Hematopoietic multipotent progenitor cell treated with erythropoietin and hydrocortisone succinate and interleukin-3 and kit ligand, for 15 days (in vitro differentiated cells): ENCODE measurements at places on chromosomes 7 and 10.

GRCh38 chr7:102119213-102119651 is 167.4 kb upstream of the SH2B2 start:
- DNase-seq = no peak

- no peak for DNase-seq
Observed at GRCh38 chr7:14501436-14501835, 401.1 kb downstream of the DGKB start.

DNA sequence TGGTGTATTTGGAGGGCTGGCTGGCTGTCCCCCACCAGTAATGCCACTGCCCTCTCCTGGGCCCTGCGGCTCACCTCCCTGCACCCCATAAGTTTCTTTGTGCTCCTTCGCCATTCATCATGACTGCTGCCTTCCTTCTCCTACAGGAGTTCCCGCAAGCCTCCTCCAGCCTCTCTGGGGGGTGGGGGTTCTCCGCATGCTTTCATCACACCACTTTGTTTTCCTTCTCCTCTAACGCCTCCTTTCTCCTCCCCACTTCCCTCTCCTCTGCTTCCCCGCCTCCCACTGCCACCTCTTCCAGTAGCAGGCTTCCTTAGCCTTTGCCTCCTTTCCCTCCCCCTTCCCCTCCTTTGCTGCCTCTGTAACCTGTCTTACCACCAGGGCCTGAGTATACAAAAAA is 58.1 kb downstream of the PAX2 start:
- DNase-seq = no peak

DNA sequence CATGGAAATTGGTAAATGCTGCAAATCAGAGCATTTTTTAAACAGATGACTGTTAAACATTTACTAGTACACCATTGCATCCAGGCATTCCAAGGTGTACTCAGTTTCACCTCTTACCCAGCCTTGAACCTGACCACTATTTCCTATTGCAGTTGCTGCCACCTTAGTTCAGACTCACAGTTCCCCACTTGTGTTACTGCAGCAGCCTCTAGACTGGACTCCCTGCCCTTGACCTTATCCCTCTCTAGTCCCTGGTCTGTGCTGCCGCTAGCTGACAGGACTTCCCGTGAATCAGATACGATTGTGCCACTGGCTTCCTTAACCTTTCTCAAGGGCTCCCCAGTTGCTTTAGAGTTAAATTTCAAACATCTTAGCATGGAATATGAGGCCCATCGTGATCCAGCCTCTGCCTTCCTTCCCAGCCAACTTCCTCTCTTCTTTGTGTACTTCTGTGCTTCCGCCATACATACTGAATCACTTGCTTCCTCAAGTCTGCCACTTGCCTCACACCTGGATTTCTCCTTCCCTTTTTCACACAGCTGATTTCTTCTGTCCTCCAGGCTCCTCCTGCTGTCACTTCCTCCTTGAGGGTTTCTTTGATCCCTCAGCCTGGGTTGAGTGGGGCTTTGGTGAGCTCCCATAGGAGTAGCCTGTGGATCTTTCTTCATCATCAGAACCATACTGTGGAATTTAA is 118.7 kb upstream of the GJD4 start:
- DNase-seq = no peak

GRCh38 chr7:96004578-96004977 is 232.2 kb downstream of the DYNC1I1 start:
- DNase-seq = no peak

DNA sequence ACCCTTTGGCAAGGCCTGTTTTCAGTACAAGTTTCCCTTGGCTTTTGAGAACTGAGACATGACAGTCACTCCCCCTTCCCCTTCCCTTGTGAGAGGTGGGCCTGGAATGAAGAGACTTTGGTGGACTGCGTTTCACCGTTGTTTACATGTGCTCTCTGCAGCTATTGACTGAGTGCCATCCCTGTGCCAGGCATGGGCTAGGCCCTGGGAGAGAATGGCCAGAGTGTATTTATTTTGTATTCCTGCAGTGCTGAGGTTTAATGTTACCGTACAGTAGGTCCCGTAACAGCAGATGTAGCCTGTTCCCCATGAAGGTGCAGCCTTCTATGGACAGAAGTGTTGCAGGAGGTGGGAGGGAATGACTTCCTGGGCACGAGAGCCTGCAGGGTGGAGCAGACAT is 50.0 kb downstream of the TACR2 start:
- no peak for DNase-seq

- no peak for DNase-seq
Observed at GRCh38 chr10:119357412-119358151, 150.2 kb downstream of the GRK5 start.

DNA sequence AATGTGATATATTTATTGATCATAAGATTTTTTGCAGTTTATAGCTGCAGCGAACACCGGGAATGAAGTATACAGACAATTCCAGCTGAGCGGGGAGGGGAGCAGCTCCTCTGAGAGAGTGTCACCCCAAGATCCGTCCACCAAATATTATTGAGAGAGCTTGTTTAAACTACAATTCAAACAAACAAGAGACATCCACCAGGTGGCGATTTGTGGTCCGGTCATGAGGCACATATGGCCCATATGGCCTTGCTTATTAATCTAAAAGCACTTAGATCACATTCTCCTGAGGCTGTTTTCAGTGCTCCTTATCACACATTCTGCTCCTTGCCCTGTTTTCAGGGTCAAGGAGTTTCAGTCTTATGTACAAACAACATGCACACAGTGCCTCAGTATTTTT is 83.1 kb downstream of the THSD7A start:
- DNase-seq = no peak

DNA sequence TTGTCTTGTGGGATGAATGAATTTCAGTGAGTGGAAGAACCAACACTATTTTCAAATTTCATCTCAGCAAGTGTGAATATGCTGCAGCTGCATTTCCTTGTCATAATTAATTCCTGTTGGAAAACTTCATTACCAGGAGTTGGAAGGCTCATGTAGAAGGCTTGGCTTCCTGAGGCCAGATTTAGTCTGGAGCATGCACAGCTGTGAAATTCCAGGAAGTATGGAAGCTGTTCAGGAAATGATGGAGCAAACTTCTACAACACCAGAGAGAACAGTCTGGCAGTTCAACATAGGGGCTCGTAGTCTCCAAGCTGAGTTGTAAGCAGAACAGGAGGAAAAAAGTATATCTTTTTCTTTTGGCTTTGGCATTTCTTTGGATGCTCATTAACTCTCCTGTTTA is 1439.9 kb upstream of the CELF2 start:
- no peak for DNase-seq

GRCh38 chr10:69089638-69090599 is 2.0 kb downstream of the SRGN start:
- peak; percentile 39 for DNase-seq

DNA sequence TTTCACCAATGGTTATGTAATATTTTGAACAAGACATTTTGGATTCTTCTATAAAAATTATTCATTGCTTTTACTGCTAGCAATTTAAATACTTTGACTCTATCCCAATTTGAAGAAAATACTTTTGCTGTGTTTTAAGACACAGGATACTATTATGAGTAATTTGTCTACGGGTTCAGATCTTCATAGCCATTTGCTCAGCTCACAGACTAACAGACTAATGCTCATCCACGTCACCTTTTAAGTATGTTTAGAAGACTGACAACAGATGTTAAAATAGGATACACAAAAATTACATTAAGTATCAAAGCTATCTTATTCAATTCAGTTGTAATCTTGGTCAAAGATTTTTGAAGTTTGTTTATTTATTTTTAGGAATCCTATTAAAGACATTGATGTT is 251.3 kb upstream of the CHRM2 start:
- DNase-seq = no peak

DNA sequence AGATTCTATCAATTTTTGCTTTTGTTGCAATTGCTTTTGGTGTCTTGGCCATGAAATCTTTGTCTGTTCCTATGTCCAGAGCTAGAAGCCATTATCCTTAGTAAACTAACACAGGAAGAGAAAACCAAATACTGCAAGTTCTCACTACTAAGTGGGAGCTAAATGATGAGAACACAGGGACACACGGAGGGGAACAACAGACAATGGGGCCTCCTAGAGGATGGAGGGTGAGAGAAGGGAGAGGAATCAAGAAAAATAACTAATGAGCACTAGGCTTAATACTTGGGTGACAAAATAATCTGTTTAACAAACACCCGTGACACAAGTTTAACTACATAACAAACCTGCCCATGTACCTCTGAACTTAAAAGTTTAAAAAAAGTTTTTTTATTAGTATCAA is 78.2 kb downstream of the ANKRD26 start:
- DNase-seq = no peak

DNA sequence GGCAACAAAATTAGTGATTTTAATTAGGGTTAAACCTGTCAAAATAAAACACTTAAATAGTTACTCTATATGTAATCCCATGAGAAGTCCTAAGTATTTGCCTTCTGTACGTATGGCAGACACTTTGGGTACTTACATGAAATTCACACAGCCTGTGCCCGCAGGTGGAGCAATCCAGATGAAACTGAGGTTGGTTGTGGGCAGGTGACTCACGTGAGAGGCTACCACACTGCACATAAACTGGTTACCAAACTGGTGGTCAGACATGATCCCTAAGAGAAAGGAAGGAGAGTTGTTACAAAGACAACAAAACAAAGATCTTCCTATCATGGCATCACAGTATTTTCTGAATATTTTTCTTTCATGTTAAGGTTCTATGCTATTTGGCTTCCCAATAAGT is 156.1 kb downstream of the RELN start:
- no peak for DNase-seq
